ENCODE measurements at places on chromosomes 12 and 14.

DNA sequence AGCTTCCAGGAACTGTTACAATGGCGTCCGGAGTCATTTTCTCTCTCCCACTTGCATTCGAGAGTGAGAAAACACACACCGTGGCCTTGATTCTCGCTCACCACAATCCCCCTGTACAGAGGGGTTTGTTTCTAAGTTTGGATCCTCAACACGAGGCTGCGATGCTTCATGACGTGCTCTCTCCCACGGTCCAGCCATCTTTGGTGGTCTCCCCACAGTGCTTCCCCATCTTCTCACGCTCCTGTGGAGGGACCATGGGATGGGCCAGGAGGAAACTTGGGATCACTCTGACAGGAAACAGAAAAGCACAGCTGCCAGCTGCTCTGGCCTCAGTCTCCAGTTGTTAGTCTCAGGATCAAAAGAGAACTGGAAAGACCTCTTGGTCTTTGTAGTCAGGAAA lies 28.1 kb downstream of the OR10P1 start:
- no peak for DNase-seq

DNA sequence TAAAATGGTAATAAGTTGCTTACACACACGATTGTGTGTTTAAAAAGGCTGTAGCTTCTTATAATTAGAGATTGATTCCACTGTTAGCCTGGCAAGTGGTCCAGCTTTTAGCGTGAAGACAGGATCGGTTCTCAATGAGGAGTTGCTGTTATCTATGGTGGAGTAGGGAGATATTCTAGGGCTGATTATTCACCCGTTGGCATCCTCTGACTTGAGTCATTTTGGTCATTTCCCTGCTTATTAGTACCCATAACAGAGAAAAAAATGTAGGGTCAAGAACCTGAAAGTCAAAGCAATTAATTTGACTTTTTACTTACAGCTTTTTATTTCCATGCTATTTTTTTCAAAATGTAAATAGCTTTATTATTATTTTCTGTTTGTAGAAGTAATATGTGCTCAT lies 76.0 kb downstream of the KCNK13 start:
- DNase-seq: no peak

DNA sequence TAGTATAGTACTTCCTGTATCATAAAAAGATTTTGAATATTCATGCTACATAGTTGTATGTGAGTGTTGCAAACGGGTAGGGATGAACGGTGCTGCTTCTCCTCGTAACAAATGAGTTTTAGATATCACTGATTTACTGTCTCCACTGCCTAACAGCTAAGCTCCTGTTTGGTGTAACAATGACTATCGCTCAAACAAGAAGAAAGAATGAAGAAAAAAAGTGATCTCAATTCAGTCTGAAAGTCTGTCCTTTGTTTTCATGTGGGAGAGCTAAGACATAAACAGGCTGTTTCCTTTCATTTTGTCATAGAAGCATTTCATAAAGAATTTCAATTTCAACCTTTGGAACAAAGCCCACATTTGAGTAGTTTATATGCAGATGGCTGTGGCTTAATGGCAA lies 26.1 kb upstream of the RTRAF start:
- DNase-seq: no peak

DNA sequence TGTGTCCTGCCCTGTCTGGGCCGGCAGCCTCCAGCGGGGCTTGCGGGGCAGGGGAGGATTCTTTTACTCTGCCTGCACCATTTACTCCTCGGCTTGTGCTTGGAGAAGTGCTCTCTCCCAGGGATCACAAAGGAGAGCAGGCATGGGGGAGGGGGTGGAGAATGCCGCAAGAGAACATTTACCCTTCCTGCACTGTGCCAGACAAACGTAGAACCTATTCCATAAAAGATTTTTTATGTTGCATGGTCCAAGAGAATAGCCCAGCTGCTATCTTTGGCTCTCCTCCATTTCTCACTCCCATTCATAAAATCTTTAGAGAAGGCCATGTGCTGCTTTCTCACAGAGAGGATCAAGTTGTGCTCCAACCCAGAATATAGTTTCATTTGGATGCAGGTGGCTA lies 159.4 kb downstream of the SPTSSA start:
- no peak for DNase-seq

DNA sequence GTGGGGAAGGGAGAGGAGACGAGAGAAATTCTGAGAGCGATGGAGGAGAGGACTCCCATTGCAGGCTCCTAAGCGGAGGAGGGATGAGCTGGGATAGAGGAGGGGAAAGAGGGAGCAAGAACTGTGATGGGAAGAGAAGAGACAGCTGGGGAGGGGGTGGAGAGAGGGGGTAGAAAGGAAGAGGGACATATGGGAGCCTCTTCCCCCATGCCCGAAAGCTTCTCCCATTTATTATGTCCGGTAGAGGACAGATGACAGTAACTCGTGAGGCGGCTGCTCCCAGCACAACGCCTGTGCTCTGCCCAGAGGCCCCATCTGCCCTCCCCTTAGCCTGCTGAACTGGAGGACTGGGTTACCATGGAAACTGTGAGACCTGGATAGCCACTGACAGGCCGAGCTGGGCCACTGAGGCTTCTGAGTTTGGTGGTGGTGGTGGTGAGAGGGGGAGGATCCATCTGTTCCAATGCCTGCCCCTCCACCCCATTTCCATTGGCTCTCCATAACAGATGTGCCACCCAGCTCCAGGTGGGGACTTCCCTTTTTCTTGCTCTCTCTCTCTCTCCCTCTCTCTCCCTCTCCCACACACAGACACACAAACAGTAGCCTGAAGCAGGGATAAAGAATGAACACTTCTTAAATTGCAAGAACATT lies 8.3 kb downstream of the CPNE6 start:
- no peak for DNase-seq

- DNase-seq: no peak
Measured at GRCh38 chr14:85056267-85056666, 473.7 kb upstream of the FLRT2 start.

DNA sequence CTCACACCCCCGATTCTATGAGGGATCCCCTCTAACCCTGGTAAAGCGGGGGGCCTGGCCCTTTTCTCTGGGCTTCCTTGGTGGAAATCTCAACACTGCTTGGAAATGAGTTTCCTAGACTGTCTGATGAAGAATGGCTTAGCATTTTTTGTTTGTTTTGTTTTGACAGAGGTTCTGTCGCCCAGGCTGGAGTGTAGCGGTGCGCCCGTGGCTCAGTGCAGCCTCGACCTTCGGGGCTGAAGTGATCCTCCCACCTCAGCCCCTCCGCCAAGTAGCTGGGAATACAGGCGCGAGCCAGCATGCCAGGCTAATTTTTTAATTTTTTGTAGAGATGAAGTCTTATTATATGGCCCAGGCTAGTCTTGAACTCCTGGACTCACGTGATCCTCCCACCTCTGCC lies 30.3 kb downstream of the TC2N start:
- no peak for DNase-seq
